ENCODE measurements at places on chromosomes 12 and 14. TPM values are rescaled to one million over a fixed set of nuclear protein-coding genes. Genes with fewer than 3 reads are reported as not detected.

IFI27 gene
- total RNA-seq, result 282 TPM

SRGAP1 gene
- 23.7 TPM for total RNA-seq

TAS2R31 gene
- 10.9 TPM for total RNA-seq

HOXC5 gene
- 0.12 TPM for total RNA-seq

MTRFR gene
- total RNA-seq, result 11.8 TPM

MDP1 gene
- 15.1 TPM for total RNA-seq

IRAK3 gene
- total RNA-seq, result 14.2 TPM

SLC24A4 gene
- not detected for total RNA-seq

CD163 gene
- 0.24 TPM for total RNA-seq

TMEM30B gene
- total RNA-seq, result 0.49 TPM

KRT71 gene
- total RNA-seq, result not detected

LYZ gene
- total RNA-seq, result not detected

TAS2R50 gene
- total RNA-seq, result 4.7 TPM

IGFBP6 gene
- 162 TPM for total RNA-seq

LRFN5 gene
- not detected for total RNA-seq

WIF1 gene
- not detected for total RNA-seq

SDR9C7 gene
- total RNA-seq, result not detected

KRT83 gene
- not detected for total RNA-seq

KCNH3 gene
- total RNA-seq, result not detected

TMEM119 gene
- total RNA-seq, result 904 TPM

CDCA4 gene
- 12.8 TPM for total RNA-seq

MMP19 gene
- total RNA-seq, result 16.1 TPM

TGM1 gene
- 3.1 TPM for total RNA-seq

SPIC gene
- not detected for total RNA-seq

SCNN1A gene
- total RNA-seq, result 0.85 TPM

PTPRB gene
- 0.49 TPM for total RNA-seq

PRR4 gene
- 10.5 TPM for total RNA-seq

RERGL gene
- total RNA-seq, result not detected

RIMBP2 gene
- total RNA-seq, result under 0.01 TPM

PRH1 gene
- 19.8 TPM for total RNA-seq

GPX2 gene
- total RNA-seq, result not detected

TAS2R9 gene
- total RNA-seq, result not detected

PMCH gene
- total RNA-seq, result not detected

PTMS gene
- total RNA-seq, result 84.2 TPM

TAS2R10 gene
- 1.8 TPM for total RNA-seq

PEX5 gene
- 40.4 TPM for total RNA-seq

POTEM gene
- not detected for total RNA-seq

SLCO1B1 gene
- not detected for total RNA-seq

DCD gene
- total RNA-seq, result not detected

KDM5A gene
- 58.2 TPM for total RNA-seq

CLEC14A gene
- total RNA-seq, result 7.7 TPM

YBX3 gene
- total RNA-seq, result 167 TPM

OR6C2 gene
- total RNA-seq, result not detected

BRF1 gene
- 48.2 TPM for total RNA-seq

VDR gene
- 66.0 TPM for total RNA-seq

PIWIL1 gene
- not detected for total RNA-seq

IGF1 gene
- 0.12 TPM for total RNA-seq

ZDHHC22 gene
- not detected for total RNA-seq

LRRC9 gene
- not detected for total RNA-seq

VWF gene
- 0.81 TPM for total RNA-seq

NOC4L gene
- total RNA-seq, result 10.9 TPM

CKB gene
- 28.4 TPM for total RNA-seq

GLT1D1 gene
- not detected for total RNA-seq

CRACR2A gene
- 11.8 TPM for total RNA-seq
